Fibroblast of skin of right quadriceps (primary cell): ENCODE measurements at places on chromosomes 5 and 9.

DNA sequence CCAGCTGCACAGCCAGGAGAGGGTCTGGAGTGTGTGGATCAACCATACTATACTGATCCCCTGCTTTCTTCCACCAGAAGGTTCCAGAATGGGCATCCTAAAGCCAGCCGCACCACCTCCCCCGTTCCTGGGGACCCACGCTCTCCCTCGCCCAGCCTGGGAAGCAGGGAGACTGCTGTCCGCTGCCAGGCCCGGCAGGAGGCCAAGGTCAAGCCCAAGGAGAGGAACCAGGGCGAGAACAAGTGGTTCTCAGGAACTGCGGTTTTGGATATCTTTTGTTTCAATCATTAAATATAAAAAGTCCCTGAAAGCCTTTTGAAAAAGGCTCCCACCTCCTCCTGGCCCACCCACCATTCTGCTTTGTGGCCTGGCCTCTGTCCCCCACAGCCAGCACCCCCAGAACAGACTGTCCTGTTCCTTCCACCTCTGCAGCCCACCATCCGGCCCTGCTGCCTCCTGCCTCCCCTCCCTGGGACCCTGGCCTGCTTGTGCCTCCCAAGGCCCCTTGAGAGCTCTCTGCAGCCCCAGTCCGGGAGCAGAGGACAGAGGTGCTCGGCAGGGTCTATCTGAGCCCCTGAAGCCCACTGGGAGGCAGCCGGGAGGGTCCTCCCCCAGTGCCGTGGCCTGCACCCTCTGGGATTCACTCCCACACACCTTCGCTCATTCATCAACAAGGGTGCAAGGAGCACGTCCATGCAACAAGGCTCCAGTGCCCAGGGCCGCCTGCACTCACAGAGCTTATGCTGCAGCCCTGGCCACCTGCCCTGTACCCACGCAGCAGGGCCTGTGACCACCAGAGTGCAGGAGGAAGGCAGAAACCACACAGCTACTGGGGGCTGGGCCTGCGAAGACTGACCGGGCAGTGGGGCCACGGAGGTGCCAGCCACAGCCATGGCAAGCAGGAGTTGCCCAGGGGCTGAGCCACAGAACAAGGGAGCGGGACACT is 614 bp upstream of the LCN6 start:
- no peak for DNase-seq

GRCh38 chr5:35316611-35317274 is 86.5 kb upstream of the PRLR start:
- peak; percentile 57 for DNase-seq

- peak; percentile 60 for DNase-seq
Observed at GRCh38 chr5:59673438-59674058, 220.0 kb downstream of the PDE4D start.

- no peak for DNase-seq
Observed at GRCh38 chr9:107992271-107992670, 502.7 kb upstream of the KLF4 start.

DNA sequence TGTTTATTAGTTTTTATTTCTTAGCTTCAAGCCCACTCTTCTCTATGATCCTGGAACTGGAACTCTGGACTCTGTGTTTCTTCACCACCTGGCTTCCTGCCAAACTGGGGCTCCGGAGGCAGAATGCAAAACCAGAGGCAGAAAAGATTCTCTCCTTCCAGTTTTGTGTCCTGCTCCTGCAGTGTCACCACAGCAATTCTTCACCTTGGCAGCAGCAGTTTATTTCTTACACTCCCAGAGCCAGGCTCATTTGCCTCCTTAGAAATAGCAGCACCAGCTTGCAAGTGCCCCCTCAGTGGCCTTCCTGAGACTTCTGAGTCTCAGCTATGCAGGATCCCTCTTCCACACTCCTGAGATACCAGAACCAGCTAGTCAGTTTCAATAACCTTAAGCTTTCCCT is 26.7 kb upstream of the CAMK4 start:
- DNase-seq, result peak; percentile 4

- no peak for DNase-seq
Observed at GRCh38 chr9:114291886-114292590, 30.9 kb upstream of the ORM1 start.

GRCh38 chr5:88825584-88826315 is 57.2 kb downstream of the MEF2C start:
- no peak for DNase-seq

- no peak for DNase-seq
Observed at GRCh38 chr5:1312993-1313833, 18.3 kb upstream of the TERT start.

DNA sequence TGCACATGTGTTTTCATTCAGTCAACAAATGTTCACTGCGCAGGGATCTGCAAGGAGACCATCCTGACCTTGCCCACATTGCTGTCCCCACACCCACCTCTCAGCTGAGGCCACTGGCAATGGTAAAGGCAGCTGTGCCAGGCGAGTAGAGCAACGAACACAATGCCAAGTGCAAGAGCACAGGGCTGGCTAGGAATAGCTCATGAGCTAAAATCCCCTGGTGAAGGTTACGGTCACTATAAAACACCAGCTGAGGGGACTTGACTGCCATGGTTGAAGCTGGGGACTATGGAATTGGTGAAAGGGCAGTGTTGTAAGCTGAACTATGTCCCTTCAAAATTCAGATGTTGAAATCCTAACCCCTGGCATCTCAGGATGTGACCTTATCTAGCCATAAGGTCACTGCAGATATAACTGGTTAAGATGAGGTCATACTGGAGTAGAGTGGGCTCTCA is 96.1 kb downstream of the OTULIN start:
- no peak for DNase-seq

DNA sequence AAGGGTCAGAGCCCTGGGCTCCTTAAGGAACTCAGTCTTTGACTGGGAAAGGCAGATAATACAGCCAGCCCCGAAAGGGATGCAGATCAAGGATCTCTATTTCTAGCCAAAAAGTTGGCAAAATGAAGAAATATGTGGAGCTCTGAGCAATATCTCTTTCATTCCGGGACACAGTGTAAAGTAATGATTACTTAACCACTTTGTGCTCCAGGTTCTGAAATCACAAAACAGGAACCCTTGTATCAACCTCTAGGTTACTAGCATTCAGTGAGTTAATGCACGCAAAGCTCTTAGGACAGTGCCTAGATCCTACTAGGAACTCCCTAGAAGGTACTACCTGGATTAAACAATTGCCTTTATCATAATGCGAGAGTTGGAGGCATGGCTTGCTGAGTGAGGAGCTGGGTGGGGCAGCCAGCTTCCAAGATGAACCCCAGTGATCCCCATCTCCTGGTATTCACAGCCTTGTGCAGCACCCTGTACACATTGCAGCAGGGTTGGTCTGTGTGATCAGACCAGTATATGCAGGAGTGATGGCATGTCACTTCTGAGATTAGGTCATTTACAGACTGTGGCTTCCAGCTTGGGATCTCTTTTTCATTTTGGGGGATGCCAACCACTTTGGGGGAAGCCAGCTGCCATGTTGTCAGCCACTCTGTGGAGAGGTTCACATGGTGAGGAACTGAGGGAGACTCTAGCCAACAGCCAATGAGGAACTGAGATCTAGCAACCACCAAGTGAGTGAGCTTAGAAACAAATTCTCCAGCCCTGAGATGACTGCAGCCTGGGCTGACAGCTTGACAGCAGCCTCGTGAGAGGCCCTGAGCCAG is 103.1 kb upstream of the SLC44A1 start:
- DNase-seq, result no peak

GRCh38 chr5:98923966-98924365 is 4.8 kb downstream of the CHD1 start:
- DNase-seq, result no peak

DNA sequence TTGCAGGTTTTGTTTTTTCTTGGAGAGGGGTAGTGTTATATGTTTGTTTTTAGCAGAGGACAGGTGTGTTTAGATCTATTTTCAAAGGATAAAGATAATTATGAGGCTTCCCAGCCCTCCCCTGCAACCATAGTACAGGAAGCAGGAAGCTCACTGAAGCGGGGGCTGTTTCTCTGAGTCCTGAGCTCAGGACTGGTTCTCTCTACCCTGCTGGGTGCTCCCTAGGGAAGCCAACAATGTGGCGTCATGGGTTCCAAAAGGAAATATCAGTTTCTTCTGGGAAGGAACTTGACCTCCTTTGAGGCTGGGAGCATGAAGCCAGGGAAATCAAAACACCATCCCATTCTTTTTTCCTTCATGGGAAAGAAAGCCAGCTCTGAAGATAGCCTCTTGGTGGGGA is 62.2 kb downstream of the RAD23B start:
- peak; percentile 15 for DNase-seq

DNA sequence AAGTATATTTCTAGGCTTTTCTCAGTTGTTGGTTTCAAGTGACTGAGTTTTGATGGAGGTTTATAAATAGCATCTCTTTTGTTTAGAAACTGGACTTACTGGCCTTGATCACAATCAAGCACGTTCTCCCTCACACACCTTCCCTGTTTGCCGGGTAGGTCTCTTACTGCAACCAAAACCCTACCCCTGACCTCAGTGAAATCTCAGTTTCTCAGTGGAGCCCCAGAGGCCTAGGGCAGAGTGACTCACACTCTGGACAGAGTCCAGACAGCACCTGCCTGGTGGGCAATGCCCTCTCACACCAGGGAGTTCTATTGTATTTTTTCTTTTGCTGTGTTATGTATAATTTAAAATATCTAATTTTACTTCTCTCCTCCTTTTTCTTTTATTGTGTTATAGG is 48.4 kb upstream of the EPB41L4B start:
- no peak for DNase-seq

- peak; percentile 36 for DNase-seq
Observed at GRCh38 chr9:134378901-134379338, 52.7 kb downstream of the RXRA start.

GRCh38 chr9:69334317-69334716 is 9.3 kb downstream of the ENTREP1 start:
- DNase-seq, result no peak

DNA sequence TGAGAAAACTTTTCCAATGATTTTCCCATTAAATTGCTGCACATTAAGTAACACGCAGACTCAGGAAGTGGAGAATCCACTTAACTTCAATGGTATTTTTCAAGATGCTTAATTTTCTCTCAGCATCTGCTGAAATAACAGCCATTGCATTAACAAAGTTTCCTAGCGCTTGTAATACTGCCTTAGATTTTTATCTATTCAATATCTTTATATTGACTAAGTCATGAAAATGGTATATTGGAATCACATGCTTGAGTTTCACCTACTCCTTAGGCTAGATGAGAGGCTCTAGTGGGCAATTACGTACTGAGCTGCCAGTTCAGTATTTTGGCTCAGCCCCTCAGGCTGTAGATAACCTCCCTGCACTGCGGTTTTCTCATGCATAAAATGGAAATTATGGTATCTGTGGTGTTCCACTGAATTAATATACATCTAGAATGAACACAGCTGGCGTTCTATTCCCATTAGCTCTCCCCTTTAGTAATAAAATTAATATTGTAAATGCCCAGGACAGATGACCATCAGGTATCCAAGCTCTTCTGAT is 112.9 kb downstream of the MTX3 start:
- no peak for DNase-seq

DNA sequence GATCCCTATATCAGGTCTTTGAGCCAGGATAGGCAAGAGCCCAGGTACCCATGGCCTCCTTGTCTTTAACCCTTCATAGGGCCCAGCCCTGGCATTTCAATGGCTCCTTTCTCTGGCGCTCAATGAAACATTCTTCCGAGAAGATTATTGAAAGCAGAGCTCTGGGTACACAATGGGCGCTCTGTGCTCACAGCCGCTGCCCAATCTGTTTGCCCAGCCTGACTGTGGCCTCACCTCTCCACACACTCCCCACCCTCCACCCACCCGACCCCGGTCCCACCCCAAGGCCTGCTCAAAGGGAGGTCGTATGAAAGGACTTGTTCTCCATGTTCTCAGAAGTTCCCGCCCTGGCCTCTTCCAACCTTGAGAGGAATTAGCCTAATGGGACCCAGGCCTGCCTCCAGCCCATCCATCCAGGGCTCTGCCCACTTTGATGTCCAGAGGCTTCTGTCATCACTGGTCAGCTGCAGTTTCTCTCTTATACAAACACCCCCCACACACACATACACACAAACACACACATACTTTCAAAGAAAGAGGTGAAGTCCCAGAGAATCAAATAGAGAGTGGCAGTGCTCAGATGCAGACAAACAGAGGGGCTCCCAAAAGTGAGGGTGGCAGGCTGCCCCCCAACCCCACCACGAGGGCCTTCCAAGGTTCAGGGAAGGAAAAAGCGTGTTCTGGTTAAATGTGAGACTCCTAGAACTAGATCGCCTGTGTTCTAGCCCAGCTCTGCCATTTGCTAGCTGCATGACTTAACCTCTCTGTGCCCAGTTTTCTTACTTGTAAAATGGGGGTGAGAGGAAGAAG is 5.1 kb upstream of the ARSI start:
- DNase-seq, result no peak

DNA sequence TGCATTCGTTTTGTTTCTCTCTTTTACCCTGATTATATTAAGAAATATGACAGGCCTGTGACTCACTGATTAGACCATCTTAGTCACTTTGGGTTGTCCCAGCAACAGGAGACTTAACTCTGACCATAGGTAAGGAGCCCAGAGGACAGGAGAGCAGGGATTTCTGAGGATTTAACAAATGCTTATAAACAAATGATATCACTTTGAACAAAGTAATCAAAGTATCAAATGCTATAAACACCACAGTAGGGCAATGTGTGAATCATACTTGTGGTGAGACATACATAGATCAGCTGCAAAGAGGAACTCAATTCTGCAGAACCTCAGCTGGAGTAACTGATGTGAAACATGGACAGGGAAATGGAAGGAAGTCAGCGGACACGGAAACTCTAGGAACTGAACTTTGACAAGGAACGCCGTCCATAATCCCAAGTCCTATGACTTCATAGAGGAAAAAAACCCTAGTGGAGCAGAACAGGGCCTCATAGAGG is 190.6 kb upstream of the MSX2 start:
- peak; percentile 89 for DNase-seq

DNA sequence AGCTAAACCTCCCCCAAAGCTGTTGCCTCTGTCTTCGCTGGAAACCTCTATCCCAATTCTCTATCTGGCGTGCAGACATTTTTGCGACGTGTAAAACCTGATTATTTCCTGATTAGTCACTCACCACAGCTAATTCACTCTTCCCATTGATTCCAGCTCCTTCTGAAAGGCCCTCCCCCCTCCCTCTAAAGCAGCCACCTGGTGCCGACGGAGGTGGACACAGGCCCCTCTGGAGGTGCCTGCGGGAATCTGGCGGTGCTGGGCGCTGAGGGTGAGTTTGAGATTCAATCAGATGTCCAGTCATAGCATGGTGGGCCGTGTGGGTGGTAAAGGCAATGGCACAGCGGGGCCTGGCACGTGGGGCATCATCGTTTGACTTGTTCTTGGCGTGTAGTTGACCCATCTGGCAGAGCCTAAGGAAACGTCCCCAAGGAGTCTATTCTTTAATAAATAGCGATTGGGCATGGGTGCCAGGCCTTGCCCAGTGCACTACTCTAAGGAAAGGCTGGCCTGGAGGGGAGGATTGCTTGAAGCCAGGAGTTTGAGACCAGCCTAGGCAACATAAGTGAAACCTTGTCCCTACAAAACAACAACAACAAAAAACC is 271.1 kb upstream of the MVB12B start:
- peak; percentile 79 for DNase-seq

- no peak for DNase-seq
Observed at GRCh38 chr5:175351126-175351525, 92.9 kb downstream of the DRD1 start.

- no peak for DNase-seq
Observed at GRCh38 chr5:174110310-174110709, 64.8 kb downstream of the NSG2 start.
